ENCODE measurements at places on chromosomes 7 and 10. TPM values are rescaled to one million over a fixed set of nuclear protein-coding genes. Genes with fewer than 3 reads are reported as not detected.

Gene SLC26A3
- total RNA-seq: not detected

Gene EPO
- total RNA-seq: 0.15 TPM

GRCh38 chr7:110010359-110010758, 1080.6 kb upstream of the LRRN3 start:
- no peak for DNase-seq

- no peak for DNase-seq
Observed at GRCh38 chr7:98423043-98423442, 22.2 kb upstream of the BAIAP2L1 start.

Gene HTRA1
- 14.5 TPM for total RNA-seq

Gene GPR37
- 20.0 TPM for total RNA-seq

GRCh38 chr7:139286144-139286543, 55.0 kb upstream of the FMC1 start:
- DNase-seq: no peak

GRCh38 chr10:129525401-129525801, 58.4 kb downstream of the MGMT start:
- DNase-seq: no peak

DNA sequence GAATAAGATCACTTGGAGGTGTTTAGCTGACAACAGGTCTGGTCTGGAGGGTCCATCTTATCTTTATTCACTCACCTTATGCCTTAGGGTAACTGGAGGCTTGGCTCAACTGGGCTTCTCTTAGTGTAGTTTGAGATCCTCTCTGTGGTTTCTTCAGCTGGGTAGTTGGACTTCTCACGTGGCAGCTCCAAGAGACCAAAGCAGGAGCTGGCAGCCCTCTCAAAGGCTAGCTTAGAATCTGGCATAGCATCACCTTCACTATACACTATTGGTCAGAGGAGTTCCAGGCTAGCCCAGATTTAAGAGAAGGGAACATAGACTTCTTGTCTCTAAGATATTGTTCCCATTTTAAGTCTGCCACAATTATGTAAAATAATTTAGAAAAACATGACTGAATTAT, 16.4 kb downstream of the ADK start:
- DNase-seq: no peak

Gene ERVW-1
- total RNA-seq: 1.1 TPM

DNA sequence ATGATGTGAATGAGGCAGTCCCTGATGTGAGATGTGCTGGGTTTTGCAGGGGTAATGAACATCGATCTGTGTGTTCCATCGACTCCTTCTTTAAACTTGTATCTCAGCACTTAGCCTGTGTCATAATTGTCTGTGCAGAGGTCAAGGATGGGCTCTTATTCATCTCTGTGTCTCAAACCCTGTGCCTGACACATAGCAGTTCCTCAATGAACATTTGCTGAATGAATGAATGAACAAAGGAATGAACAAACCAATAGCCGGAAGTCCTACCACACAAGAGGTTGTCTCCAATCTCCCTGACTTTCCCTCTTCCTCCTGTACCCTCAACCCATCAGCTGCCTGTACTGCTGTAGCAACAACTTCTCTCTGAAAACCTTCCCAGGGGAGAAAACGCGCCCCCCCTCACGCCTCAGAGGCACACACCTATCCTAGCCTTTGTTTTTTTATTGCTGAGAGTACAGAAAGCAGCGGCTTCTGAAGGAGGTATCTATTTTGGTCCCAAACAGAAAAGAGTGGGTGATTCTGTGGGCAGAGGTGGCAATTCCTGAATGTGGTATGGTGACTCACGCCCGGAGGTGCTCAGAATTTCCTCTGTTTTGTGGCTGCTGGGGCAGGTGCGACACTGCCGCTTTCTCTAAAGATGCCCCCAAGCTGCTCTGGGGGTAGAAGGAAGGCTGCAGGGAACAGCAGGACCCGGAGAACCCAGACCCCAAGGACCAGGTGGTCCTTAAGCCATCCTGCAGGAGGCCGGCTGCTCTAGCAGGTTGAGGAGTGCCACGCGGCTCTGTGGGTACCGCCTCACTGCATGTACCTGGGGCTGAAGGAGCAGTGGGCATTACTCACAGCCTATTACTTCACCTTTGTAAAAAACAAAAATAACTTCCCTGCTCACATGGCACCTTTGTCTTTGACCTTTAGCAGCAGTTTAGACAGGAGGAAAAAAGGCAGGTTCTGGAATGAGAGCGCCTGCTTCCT, 9.6 kb downstream of the IL2RA start:
- DNase-seq: no peak

DNA sequence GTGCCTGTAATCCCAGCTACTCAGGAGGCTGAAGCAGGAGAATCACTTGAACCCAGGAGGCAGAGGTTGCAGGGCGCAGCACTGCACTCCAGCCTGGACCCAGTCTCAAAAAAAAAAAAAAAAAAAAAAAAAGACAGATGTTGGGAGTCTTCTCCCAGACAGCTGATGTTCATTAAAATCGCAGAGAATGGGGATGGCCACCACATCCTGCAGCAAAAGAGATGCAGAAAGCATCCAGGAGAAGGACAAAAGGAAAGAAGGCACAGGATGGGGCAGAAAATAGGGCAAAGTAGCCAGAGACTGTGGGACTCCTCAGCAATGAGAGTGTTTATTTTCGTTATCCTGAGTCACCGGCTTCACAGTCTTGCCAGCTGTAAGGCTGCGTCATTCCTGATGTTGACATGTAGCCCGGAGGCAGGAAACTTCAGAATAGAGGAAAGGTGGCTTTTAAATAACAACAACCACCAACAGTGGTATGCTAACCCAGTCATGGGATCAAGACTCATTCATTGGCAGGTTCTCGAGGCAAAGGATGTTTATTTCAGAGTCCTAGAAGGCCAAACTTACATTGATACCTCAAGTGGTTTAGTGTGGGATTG, 149.5 kb upstream of the SVIL start:
- peak; percentile 65 for DNase-seq

GRCh38 chr7:132376361-132377013, 199.8 kb downstream of the PLXNA4 start:
- DNase-seq: no peak

GRCh38 chr10:61684894-61685507, 22.3 kb downstream of the CABCOCO1 start:
- DNase-seq: no peak

DNA sequence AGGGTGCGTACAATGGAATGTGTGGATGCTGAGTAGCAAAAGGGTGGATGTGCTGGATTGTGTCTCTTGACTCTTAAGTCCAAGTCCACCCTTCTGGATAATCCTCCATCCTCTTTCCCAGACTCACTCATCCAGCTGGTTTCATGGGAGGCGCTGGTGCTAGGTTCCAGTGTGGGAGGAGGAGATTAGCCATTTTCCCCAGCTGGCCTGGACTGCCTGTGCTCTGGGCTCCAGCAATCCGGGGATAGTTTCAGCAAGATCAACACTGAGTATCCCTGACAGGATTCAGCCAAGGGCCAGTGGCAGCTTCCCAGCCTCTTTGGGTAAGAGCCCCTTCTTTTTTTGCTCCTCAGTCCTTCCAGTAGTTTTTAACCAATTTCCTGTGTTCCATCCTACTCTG, 21.6 kb upstream of the TRIL start:
- DNase-seq: no peak

Gene TRIM74
- not detected for total RNA-seq

GRCh38 chr10:11813855-11814567, 9.1 kb upstream of the PROSER2 start:
- DNase-seq: no peak

- no peak for DNase-seq
Observed at GRCh38 chr10:50577681-50578350, 45.9 kb downstream of the SGMS1 start.

Gene PTPRN2
- 0.80 TPM for total RNA-seq

Gene CALML5
- not detected for total RNA-seq

DNA sequence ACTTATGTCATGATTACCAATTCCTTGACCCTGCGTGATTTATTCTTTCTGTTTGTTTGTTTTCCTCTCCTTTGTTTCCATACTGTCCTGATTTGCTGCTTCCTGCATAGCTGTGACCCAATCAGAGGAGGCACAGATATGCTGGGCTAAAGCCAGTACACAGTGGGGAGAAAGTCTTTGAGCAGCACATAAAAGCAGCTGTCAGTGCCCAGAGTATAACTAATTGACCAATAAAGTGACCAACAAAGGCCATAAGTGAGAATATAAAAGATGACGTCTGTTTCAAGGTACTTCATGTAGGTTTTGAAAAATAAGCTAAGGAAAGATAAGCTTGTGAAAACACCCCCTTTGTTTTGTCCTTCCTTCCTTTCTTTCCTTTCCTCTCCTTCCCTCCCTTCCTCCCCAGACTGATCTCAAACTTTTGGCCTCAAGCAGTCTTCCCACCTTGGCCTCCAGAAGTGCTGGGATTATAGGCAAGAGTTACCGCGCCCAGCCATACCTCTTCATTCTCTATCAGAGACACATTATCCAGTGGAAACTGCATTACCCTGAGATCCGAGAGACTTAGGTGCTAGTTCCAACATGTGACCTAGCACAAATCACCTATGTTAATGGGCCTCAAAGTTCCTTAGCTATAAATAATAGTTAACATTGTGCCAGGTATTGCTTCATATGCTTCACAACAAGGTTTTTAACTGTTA, 17.0 kb downstream of the BCAP29 start:
- no peak for DNase-seq

- DNase-seq: no peak
Observed at GRCh38 chr7:34080513-34080912, 175.2 kb downstream of the BMPER start.

Gene SLC26A5
- not detected for total RNA-seq

DNA sequence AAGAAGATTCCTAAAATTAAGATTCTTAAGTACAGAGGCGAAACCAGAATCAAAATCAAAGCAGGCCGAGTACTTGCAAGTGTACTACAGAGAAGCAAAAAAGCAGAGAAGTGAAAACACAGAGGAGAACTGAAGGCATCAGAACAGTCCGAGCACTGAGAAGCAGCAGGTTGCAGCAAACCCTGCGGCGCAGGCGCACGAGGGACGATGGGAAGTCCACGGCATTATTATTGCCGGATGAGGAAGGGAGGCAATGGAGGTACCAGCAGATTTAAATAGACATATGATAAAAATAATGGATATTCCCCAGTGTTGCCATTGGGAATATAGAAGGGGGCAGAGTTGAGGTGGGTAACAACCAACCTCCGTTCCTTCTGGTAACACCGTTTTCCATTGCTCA, 7.2 kb upstream of the SPAM1 start:
- no peak for DNase-seq

DNA sequence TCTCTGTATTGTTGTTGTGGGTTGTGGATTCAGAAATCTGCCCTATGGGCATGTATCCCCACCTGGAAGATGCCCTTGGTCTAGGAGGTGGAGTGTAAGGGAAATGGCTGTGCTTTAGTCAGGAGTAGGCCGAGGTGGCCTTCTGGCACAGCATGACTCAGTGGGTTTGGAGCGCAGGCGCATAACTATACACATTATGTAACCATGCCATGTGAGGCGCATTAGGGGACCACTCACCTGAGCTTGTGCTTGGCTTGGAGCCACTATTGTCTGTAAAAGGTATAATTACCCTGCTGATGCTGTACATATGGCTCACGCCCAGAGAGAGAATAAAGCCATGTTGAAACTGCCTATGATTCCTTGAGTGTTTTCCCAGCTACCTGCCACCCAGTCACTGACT, 20.6 kb upstream of the ADAMTS14 start:
- DNase-seq: no peak

- no peak for DNase-seq
Observed at GRCh38 chr7:85695533-85695932, 508.7 kb upstream of the SEMA3D start.

- no peak for DNase-seq
Observed at GRCh38 chr7:41167836-41168235, 535.1 kb downstream of the INHBA start.

GRCh38 chr7:27102581-27103442, at the start of gene HOXA2:
Gene HOXA2, minus strand, starts transcription at chr7:27102683. Its CDS starts 183 bp downstream, at chr7:27102500.
- peak; percentile 55 for DNase-seq

DNA sequence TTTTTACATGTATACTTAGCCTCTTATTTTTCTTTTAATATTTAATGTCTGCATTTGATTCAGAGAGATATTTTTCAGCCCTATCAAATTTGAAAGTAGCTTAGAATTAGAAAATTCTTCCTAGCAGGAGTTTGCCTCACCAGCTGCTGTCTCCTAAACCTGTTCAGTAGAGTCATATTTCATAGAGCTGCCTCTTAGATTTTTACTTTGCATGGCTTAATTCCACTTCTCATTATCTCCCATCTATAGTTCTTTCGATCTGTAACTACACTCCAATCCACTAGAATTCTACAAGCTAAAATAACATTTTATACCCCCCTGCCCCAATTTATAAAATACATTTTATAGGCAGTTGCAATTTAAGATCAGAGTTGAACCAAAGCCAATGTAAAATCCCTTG, 227.0 kb downstream of the ANK3 start:
- no peak for DNase-seq

DNA sequence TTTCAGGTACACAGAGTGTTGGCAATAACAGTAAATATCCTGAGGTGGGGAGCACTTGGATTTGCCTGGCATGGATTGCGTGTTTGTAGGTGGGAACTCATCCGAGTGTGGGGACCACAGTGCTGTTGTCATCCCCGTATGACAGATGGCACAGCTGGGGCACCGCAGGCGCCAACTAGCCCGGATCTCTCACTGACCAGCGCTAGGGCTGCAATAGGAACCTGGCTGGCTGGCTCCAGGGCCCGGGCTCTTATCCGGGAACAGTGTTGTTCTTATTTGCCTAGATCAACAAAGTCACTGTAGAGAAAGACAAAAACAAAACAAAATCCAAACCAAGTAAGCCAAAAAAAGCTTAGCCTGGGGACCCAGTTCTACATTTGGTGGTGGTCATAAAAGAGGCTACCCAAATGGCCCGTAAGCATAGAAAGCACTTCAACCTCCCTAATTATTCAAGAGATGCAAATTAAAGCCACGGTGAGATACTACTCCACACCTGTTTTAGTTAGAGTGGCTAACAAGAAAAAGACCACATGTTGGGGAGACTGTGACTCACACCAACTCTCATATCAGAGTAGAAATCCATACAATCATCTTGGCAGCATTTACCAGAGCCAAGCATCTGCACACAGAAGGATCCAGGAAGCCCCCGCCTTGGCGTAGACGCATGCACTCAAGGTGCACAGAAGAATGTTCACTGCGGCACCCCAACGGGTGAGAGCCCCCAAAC, 27.2 kb upstream of the PFKFB3 start:
- DNase-seq: no peak

DNA sequence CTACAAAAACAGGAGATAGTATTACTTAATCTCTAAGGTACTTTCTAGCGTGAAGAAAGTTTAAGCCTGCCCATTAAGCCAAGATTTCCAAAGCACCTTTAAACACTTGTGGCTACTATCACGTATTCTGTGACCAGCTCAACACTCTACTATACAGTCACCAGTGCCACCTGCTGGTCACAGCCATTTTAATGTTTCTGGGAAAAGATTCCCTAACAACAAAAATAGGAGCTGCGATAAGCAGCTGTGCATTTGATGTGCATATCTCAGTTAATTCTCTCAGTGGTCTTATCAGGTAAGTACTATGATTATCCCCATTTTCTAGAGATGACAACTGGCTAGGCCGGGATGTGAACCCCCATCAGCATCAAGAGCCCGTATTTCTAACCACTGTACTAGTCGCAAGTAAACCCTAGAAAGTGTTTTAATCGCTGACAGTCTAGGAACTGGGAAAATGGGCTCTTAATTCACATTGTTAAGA, 860 bp downstream of the SEC31B start:
- DNase-seq: peak; percentile 73

Gene ZNF786
- 6.4 TPM for total RNA-seq

Gene CACNA2D1
- total RNA-seq: 14.9 TPM

Gene UNCX
- not detected for total RNA-seq

Gene NYAP1
- 5.5 TPM for total RNA-seq

Data from H7 (cell line).